Kidney (tissue), 22 donors: ENCODE measurements at places on chromosomes 13 and 19. TPM values are rescaled to one million over a fixed set of nuclear protein-coding genes. Genes with fewer than 3 reads are reported as not detected.

Gene TMEM147
- 76.9 TPM for total RNA-seq

Gene PDE4C
- 2.0 TPM for total RNA-seq

DNA sequence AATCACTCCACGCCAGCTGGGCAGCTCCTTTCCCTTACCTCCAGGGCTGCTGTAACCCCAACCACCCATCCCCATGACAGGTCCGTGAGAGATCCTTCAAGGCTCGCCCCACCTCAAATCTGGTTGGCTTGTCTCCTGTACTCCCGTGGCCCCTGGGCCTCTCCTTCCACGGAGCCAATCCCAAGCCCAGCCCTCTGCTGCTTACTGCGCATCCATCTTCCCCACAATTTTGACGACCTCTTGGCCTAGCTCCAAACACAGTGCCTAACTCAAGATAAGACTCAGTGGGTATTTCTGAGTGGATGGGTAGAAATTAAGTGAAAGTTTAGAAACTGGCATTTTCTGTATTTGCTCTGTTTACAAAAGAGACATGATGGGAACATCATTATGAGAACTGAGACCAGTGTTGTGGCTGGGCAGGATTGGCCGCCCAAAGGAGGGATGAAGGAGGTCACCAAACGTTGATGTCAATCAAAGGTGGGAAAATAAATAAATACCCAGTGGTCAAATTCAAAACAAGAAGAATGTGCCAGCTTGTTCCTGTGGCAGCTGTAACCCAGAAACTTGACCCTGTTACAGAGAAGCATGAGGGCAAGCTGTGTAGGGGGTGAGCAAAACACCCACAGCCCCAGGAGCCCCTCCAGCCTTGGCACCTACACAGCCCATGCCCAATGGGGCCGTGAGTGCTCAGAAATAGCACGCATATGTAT, 162.2 kb downstream of the ABCC4 start:
- no peak for DNase-seq

DNA sequence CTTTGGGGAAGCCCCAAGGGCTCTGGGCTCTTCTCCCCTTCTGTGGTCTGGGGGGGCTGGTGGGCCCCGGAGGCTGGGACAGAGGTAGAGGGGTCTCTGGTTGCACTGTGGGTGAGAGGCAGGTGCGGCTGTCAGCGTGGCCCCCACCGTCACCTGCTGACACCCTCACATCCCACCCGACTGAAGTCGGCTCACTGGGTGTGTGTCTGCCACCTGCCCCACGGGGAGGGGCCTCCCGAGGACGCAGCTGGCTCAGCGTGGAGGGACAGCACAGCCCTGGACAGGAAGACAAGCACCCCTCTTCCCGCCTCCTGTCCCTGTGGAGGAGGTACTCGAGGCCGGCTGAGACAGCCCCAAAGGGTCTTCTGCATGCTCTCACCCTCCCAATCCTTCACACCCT, 2.2 kb upstream of the TMEM86B start:
- DNase-seq: no peak

Gene SSC5D
- total RNA-seq: 9.4 TPM

DNA sequence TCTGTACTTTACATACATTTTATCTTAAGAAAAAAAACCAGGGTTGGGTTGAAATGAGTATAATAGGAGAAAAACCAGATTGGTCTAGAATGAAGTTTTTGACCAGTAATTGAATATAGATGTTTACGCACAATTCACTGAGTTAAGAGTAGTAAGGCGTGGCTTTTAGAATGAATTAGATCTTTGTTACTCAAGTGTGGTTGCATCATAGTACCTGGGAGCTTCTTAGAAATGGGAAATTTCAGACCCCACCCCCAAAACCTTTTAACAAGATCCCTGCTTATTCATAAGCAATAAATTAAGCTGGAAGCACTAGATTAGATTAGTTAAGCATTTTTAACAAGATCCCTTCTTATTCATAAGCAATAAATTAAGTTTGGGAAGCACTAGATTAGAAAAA, 28.7 kb upstream of the LMO7 start:
- DNase-seq: no peak

DNA sequence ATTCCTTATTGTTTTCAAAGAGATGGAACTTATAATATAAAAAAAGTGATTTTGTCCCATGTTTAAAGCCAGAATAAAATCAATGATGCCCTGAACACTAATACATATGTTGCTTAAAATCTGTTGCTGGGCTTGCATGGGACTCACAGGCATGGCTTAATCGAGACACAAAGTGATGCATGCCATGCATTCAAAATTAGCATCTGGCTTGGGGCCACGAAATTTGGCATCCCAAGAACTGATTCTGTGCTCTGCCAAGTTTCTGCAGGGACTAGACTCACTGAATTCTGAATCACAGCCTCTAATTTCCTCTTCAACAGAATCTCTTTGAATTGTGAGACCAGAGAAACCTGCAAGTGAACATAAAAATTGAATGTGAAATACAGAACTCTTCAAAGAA, 109.2 kb downstream of the PCDH17 start:
- no peak for DNase-seq

Gene NANOS3
- total RNA-seq: 0.35 TPM

DNA sequence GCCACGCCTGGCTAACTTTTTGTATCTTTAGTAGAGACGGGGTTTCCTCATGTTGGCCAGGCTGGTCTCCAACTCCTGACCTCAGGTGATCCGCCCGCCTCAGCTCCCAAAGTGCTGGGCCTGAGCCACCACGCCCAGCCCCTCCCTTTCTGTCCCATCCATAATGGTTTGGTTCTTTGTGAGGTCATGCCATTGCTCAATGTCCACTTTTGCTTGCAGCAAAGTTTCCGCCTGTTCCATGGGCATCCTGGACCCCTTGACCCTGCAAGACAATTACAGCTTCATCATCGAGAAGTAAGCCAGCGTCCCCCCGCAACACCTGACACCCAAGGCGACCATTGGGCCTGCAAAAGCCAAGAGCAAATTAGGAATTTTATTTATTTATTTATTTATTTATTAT, 16.6 kb downstream of the PRR22 start:
- no peak for DNase-seq

DNA sequence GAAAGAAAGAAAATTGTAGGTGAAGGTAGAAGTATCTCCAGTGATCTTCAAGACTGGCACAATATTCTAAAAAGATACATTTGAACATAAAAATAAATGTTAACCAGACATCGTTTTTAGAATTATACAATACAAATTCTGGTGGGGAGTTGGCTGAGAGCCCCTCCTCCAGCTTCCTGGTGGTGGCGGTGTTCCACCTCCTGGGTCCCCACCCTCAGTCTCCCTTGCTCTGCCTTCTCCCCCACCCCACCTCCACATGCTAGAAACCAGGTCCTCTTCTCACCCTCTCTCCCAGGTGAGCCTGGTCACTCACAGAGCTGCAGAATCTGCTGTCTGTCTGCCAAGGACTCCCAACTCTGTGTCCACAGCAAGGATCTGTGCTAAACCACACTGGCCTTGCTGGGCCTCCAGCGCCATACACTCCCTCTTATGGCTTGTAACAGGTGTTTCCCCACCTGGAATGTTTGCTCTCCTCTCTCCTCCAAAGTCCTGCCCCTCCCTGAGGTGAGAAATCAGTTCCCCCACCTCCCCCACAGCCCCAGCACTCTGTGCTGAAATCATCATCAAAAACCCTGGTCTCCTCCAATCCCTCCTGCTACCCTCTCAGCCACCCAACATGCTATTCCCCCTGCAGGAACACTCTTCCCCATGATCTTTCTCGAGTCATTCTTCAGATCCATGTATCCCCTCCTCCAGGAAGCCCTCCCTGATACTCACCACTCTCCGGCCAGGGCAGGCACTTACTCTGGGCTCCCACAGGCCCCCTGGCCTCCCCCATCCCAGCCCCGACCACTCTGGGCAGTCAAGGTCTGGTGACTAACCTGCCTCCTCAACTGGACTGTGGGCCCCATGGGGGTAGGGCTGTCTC, 20.5 kb upstream of the CYP2S1 start:
- no peak for DNase-seq
